ENCODE measurements at places on chromosomes 4 and X. TPM values are rescaled to one million over a fixed set of nuclear protein-coding genes. Genes with fewer than 3 reads are reported as not detected.

- no peaks in the 10 kb centered on the region for H3K4me1 ChIP-seq
- H3K27ac ChIP-seq: no peak overlapping the region
- H3K27me3 ChIP-seq: no peaks in the 10 kb centered on the region
- no peak for DNase-seq
- no peaks in the 10 kb centered on the region for H3K36me3 ChIP-seq
- no peak overlapping the region for H3K4me3 ChIP-seq
Observed at GRCh38 chr4:35604724-35605123, 639.6 kb downstream of the ARAP2 start.

DNA sequence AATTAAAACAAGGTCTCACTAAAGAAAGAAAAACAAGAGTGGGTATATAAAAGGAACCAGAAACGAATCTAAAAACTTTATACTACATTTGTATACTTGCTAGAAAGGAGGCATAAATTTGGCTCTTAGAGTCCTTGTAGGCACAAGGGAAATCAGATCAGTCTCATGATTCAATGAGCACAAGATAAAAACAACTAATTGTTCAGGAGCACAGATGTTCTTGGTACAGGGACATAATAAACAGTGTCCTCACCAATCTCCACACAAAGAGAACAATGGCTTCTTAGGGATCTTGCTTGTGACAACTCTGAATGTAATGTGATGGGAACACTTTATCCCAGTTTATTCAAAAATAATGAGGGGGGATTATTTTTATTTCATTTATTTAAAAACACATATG lies 28.3 kb downstream of the TMEM144 start:
- no peak overlapping the region for H3K27ac ChIP-seq
- H3K27me3 ChIP-seq: peaks cover 2% of the 10 kb centered on the region
- no peak for DNase-seq
- H3K36me3 ChIP-seq: no peaks in the 10 kb centered on the region
- H3K4me3 ChIP-seq: no peak overlapping the region

Gene RPS6KA6
- 36.0 TPM for total RNA-seq

DNA sequence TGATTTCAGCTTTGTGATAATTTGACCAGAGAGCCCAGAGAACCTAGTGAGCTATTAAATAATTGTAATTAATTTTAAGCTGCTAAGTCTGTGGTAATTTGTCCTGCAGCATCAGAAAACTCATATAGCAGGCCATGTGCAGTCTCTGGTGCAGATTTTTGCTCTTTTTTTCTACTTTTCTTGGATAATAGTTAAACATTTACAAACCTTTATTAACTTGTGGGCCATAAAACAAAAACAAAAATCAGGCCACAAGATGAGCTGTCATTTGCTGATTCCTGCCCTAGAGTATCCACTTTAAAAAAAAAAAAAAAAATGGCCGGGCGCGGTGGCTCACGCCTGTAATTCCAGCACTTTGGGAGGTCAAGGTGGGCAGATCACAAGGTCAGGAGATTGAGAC lies 99.8 kb downstream of the CLDN22 start:
- H3K4me3 ChIP-seq: no peak overlapping the region
- no peak for DNase-seq
- no peaks in the 10 kb centered on the region for H3K27me3 ChIP-seq
- no peaks in the 10 kb centered on the region for H3K4me1 ChIP-seq
- no peaks in the 10 kb centered on the region for H3K36me3 ChIP-seq
- H3K27ac ChIP-seq: no peak overlapping the region

Gene MAP9
- 8.1 TPM for total RNA-seq

DNA sequence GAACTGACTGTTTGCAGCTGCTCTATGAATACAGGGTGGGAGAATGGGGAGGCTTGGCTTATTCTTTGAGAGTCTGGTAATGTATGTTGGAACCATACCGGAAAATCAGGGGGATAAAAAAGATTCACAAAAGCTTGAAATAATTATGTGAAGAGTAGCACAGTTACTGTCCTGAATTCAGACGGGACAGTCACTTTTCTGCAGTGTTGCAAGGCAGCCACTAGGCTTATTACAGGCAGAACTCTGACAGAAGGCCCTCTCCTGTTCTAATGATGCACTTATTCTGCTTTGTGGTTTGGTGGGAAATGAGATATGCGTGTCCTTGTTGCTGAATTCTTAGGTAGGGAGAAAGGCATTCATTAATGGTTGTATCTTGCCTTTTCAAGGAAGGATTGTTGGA lies 37.2 kb downstream of the GUCY1B1 start:
- H3K27me3 ChIP-seq: no peaks in the 10 kb centered on the region
- peaks cover 2% of the 10 kb centered on the region for H3K4me1 ChIP-seq
- no peak overlapping the region for H3K27ac ChIP-seq
- H3K36me3 ChIP-seq: no peaks in the 10 kb centered on the region

DNA sequence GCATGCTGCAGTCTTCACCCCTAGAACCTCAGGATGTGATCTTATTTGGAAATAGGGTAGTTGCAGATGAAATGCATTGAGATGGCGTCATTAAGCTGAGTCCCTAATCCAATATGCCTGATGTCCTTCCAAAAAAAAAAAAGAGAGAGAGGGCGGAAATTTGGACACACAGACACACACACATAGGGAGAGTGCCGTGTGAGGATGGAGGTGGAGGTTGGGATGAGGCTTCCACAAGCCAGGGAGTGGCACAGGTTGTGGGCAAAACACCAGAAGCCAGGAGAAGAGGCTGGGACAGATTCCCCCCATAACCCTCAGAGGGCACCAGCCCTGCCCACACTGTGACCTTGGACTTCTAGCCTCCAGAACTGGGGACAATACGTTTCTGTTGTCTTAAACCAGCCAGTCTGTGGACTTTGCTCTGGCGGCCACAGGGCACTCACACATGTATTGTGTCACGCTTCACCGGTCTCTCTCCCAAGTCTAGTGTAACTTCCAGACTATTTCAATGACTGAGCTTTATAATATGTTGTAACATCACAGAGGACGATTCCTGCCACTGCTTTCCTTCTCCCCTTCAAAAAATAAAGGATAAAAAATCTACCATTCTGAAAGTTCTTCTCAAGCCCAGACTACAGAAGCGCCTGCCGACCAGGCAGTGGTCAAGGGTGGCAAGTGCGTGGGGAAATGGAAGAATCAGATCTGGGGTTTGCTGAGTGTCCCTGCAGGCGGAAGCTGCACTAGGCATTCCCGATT lies 35.8 kb upstream of the MAN2B2 start:
- H3K27ac ChIP-seq: no peak overlapping the region
- no peak for DNase-seq
- peaks cover 17% of the 10 kb centered on the region for H3K4me1 ChIP-seq
- H3K4me3 ChIP-seq: peak overlapping the region; percentile 34
- H3K36me3 ChIP-seq: peaks cover 4% of the 10 kb centered on the region

GRCh38 chr4:180190382-180190781 lies 2052.8 kb upstream of the TENM3 start:
- no peak overlapping the region for H3K4me3 ChIP-seq
- H3K4me1 ChIP-seq: peaks cover 8% of the 10 kb centered on the region
- no peak for DNase-seq

GRCh38 chr4:166293556-166293955 lies 420.5 kb downstream of the TLL1 start:
- H3K27me3 ChIP-seq: no peaks in the 10 kb centered on the region

DNA sequence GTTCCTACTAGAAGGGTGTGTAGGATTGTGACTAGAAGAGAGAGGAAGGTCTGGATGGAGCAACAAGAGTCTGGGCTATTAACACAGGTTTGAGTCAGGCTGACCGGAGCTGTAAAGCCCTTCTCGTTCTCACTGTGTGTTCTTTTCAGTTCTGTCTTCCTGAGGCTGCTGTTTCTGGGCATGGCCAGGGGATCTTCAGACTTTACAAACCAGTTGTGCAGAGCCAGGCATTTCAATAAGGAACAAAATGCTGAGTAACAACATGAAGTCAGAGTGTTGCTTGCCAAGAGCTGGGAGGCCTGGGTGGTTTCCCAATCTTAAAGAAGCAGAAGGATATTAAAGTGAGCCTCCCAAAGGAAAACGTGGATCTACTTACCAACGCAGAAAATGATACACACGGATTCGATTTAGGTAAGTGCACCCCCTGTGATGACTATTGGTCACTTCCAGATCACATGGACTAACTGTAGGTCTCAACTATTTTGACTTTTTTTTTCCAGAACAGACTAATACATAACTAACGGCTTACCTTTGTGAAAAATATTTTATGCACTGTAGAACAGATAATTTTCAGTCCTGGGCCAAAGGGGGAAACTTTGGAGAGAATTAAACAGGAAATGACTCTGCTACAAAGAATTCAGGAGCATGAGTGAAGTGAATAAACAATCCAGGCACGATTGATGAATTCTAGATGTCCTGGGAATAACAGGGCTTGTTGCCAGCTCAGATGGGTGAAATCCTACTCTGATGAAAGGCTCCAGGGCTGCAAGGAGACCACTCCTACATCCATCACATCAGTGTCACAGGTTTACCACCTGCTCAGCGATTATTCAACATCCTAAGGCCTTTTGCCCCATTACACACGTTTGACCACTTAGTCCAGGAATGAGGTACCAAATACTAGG lies 94.5 kb downstream of the ANXA3 start:
- no peaks in the 10 kb centered on the region for H3K27me3 ChIP-seq
- no peak overlapping the region for H3K27ac ChIP-seq
- no peaks in the 10 kb centered on the region for H3K36me3 ChIP-seq
- H3K4me1 ChIP-seq: no peaks in the 10 kb centered on the region
- H3K4me3 ChIP-seq: no peak overlapping the region

Gene CTAG2
- total RNA-seq: not detected

DNA sequence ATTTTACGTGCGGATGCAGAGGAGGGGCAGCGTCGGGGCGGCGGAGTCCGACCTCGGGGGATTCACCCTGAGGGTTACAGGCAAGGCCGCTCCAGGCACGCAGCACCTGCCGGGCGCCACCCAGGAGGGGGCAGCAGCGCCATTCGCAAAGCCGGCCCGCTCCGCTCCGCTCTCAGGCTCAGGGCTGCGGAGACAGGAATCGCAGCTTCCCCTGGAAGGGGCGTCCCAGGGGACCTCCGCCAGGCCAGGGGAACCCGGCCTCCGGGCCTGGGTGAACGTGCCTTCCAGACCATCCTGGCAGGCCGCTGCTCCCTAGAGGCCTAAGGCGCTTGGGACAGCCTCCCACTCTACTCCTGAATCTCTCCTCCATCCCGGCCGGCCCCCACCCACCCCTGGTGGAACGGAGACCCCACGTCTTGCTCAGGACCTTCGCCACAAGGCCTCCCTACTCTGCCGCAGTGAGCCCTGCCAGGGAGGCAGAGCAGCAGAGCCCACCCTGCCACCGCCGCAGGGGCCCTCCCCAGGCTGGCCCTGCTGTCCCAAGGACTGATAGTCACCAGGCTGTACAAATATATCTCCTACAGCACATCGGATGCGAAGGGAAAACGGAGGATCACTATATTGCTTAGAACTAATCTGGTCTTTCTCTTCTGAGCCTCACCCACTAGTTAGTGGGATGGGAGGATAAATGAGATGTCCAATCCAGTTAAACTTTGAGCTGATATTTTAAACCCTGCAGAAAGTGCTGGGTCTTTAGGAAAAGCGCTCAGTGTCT lies 115.0 kb downstream of the SMIM20 start:
- H3K36me3 ChIP-seq: no peaks in the 10 kb centered on the region
- peaks cover 7% of the 10 kb centered on the region for H3K27me3 ChIP-seq
- peak; percentile 93 for DNase-seq

GRCh38 chrX:16123222-16123786 lies at the start of gene GRPR:
TSS of gene GRPR (plus strand) at chrX:16123565. CDS start at chrX:16123954, 389 bp downstream.
- peak; percentile 78 for DNase-seq
- H3K27me3 ChIP-seq: no peaks in the 10 kb centered on the region
- no peaks in the 10 kb centered on the region for H3K4me1 ChIP-seq
- no peak within 1 kb of the TSS for H3K4me3 ChIP-seq
- H3K36me3 ChIP-seq: no peaks in the 10 kb centered on the region

GRCh38 chr4:4386736-4387392 lies at the start of gene NSG1:
TSS of gene NSG1 (plus strand) at chr4:4387102. CDS start at chr4:4387630, 528 bp downstream.
- peaks cover 28% of the 10 kb centered on the region for H3K27me3 ChIP-seq
- peak; percentile 77 for DNase-seq
- peak within 1 kb of the TSS; percentile 79 for H3K27ac ChIP-seq
- peak within 1 kb of the TSS; percentile 89 for H3K4me3 ChIP-seq
- no peaks in the 10 kb centered on the region for H3K36me3 ChIP-seq

- no peaks in the 10 kb centered on the region for H3K36me3 ChIP-seq
- no peak overlapping the region for H3K27ac ChIP-seq
- no peaks in the 10 kb centered on the region for H3K27me3 ChIP-seq
Observed at GRCh38 chr4:132203618-132204017, 945.5 kb upstream of the PCDH10 start.

DNA sequence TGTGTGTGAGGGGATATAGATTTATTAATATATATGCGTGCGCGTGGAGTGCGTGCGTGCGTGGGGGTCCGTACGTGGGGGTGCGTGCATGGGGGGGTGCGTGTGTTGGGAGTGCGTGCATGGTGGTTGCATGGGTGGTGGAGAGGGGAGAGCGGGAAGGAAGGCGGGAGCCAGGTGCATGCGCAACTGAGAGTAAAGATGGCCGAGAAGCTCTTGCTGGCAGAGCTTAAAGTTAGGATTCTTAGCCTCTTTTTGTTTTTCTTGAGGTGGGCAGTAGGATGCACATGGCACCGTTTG lies 45.8 kb downstream of the TEX13B start:
- DNase-seq: no peak
- H3K27me3 ChIP-seq: no peaks in the 10 kb centered on the region
- no peak overlapping the region for H3K27ac ChIP-seq
- no peaks in the 10 kb centered on the region for H3K36me3 ChIP-seq
- peak overlapping the region; percentile 76 for H3K4me3 ChIP-seq

Gene SLC30A9
- 70.2 TPM for total RNA-seq

Gene MGST2
- 6.9 TPM for total RNA-seq

GRCh38 chr4:160595646-160596045 lies 1492.8 kb downstream of the RAPGEF2 start:
- H3K4me1 ChIP-seq: no peaks in the 10 kb centered on the region
- H3K4me3 ChIP-seq: no peak overlapping the region
- no peaks in the 10 kb centered on the region for H3K27me3 ChIP-seq
- H3K36me3 ChIP-seq: no peaks in the 10 kb centered on the region
- no peak overlapping the region for H3K27ac ChIP-seq

DNA sequence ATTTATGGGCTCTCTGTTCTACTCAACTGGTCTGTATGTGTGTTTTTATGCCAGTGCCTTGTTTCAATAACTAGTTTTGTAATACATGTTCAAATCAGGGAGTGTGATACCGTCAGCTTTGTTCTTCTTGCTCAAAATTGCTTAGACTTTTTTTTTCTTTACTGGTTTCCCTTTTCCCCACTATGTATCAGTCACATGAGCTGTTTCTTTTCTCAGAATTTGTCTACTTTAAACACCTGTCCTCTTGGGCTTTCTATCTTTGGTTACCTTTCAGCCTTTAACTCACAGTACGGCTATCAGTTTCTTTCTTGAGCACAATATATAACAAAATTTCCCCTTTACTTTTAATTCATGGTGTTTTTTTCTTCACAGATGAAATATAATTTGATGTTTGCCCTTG lies 5.4 kb upstream of the GLRA3 start:
- H3K4me3 ChIP-seq: no peak overlapping the region
- no peaks in the 10 kb centered on the region for H3K36me3 ChIP-seq
- no peaks in the 10 kb centered on the region for H3K27me3 ChIP-seq
- no peak overlapping the region for H3K27ac ChIP-seq
- no peak for DNase-seq

GRCh38 chrX:77922787-77923186 lies 12.3 kb downstream of the ATP7A start:
- H3K4me3 ChIP-seq: no peak overlapping the region
- no peaks in the 10 kb centered on the region for H3K36me3 ChIP-seq
- H3K27me3 ChIP-seq: no peaks in the 10 kb centered on the region
- H3K4me1 ChIP-seq: no peaks in the 10 kb centered on the region
- H3K27ac ChIP-seq: no peak overlapping the region

GRCh38 chr4:78720994-78721677 lies 55.0 kb upstream of the BMP2K start:
- no peak overlapping the region for H3K4me3 ChIP-seq
- no peak for DNase-seq
- peaks cover 3% of the 10 kb centered on the region for H3K27me3 ChIP-seq
- H3K27ac ChIP-seq: no peak overlapping the region
